ENCODE measurements at places on chromosomes 5 and 9.
A peak's percentile ranks its signal among the peaks of the same experiment; 100 is the strongest.

DNA sequence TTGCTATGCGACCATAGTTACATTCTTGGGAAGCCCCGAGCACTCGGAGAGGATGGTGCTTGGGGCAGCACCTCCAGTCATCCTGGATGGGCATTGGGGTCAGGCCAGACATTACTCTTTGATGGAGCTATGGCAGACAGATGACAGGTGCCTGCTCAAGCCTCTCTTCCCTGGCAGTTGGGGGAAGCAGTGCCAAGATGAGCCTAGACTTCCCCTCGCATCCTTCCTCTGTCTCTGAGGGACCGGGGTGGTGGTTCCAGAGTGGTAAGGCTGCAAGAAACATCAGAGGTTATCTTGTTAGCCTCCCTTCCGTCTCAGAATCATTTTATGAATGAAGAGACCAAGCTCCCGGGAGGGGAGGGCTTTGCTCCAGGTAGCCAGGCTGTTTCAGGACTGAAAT lies 2.8 kb upstream of the HMCN2 start:
- no peak for DNase-seq

DNA sequence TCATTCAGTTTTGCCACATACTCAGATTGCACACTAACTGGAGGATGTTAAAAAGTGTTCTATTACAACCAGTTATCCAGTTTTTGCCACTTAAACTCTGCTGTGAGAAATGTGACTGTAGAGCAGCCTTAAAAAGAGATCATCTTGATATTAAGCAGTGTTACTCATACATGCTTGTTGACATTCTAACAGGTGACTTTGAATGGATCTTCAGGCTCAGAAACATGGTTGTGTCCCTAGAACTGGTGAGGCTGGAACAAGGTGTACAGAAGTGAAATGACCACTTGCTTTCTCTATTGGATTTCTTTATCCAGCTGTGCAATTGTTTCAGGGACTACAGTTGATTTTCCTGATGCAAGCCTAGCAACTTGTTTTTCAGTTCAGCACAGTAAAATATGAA lies 166.1 kb upstream of the CCDC152 start:
- no peak for DNase-seq

GRCh38 chr9:87518702-87519335 lies 21.2 kb downstream of the DAPK1 start:
- no peak for DNase-seq

GRCh38 chr5:120706877-120707276 lies 242.8 kb downstream of the PRR16 start:
- no peak for DNase-seq

DNA sequence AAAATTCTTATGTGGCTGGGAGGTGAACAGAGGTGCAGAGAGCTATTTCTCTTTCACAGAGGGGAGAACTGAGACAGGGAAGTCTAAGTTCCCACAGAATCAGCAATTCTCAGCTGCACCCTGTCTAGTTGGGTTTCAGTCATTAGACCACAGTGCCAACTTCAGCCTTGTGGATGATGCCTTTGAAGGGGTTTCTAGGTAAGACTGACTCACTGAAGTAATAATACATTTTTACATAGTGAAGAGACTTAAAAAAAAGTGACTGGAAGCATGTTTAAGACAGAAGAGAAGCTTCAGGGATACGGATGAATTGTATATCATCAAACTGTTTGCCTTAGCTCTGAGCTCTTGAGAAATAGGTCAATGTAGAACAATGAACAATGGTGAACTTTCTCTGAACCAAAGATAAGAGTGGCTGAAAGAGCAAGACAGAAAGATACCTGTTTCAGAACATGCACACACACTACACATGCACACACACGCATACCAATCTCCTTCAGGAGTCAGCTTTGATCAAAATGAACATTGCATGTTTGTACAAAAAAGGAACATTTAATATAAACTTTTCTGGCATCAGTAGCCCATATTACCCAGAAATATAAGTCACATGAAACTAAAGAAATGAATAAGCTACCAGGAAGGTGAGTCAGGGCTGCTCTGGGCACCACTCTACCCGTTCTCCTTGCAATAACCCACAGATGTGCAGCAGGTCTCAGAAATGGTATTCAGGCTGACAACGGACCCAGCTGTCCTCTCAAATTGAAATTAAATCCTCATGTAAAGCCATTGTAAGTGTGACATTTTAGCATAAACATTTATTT lies 12.6 kb upstream of the FYB1 start:
- peak; percentile 55 for DNase-seq

Data from stimulated activated CD4-positive, alpha-beta T cell treated with anti-CD3 and anti-CD28 coated beads, Interleukin-15, amount 100 ng/mL, for 48 hours (primary cell).